ENCODE measurements at places on chromosomes 4 and X.

DNA sequence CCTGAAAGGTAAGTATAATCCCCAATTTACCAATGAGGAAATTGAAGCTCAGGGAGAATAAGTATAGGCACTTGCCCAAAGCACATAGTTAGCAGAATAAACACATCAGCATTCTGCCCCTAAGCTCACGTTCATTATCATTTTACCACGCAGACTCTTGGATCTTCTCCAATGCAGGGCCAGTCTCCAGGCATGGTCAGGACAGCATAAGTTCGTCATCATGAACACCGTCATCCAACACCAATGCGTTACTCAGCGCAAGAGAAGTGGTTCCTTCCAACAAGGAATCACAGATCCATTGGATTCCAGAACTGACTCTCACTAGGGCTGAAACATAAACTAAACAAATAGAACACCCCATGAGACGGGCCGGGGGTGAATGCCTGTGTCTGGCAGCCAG, 86.5 kb upstream of the GPM6B start:
- DNase-seq, result no peak

DNA sequence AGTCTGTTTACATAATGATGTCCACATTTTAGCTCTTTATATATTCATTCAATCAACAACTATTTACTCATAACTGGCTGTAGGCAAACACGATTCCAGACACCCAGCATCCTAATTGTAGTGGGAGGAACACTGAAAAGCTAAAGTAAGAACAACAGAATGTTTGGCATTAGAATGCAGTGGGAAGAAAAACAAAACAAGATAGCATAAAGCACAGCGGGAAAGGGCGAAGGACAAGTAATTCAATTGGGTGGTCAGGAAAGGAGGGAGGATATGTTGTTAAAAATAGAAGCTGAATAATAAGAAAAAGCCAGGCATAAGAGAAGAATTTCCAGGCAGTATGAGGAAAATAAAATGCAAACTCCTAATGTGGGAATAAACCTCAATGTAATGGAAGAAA, 189.5 kb upstream of the FAT4 start:
- no peak for DNase-seq

DNA sequence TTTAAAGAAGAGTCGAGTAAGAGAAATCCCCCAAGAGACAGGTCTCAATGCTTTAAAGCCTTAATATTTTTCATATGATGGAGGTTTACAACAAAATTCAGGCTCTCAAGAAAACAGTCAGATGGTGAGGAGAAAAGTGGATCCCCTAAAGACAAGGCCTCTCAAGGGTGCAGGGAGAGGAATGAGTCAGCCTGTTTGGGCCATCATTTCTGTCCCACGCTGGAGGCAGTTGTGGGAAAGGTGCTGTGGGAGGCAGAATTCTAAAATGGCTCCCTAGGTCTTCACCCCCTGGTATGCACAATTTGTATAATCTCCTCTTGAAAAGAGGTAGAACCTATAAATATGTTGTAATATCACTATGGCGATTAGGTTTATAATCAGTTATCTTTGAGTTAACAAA, 4.6 kb upstream of the TIFA start:
- DNase-seq, result no peak

DNA sequence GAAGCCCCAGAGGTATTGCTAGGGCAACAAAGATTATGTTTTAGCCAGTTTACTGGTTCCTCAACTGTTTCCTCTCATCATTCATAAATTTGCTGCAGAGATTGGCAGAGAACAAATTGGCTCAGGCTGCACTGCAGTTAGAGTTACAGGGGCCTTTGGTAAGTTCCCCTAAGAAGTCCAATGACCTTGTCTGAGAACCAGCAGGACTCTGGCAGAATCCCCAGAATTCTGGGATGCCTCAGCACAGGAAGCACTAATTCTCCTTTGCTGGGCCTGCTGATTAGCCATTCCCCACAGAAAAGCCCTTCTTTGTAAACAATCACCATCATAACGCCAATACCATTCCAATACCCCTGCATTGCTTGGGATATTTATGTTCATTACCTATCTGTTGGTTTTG, 151.3 kb downstream of the USP46 start:
- no peak for DNase-seq

DNA sequence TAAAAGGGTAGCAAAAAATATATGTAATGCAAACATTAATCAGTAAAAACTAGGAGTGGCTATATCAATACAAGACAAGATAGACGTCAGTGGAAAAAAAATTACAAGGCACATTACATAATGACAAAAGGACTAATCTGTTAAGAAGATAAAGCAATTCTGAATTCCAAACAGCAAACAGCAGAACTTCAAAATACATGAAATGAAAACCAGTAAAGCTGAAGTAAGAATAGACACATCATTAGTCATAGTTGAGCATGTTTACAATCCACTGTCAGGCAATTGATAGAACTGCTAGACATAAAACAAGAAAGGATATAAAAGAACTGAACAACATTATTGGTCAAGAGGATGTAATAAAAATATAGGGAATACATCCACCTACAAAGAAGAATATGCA, 12.2 kb downstream of the SULT1B1 start:
- DNase-seq, result no peak

- DNase-seq, result no peak
Observed at GRCh38 chr4:107575243-107575642, 144.8 kb downstream of the PAPSS1 start.

Measured in HL-60 (cell line).